Erythroblast (primary cell): ENCODE measurements at places on chromosomes 13 and 19.
A peak's percentile ranks its signal among the peaks of the same experiment; 100 is the strongest.

- no peak for DNase-seq
Observed at GRCh38 chr19:45117671-45118070, 24.7 kb downstream of the PPP1R37 start.

GRCh38 chr13:50370303-50370950 lies 355.2 kb downstream of the KCNRG start:
- DNase-seq: no peak

- no peak for DNase-seq
Observed at GRCh38 chr13:95440441-95441088, 112.0 kb upstream of the CLDN10 start.

- no peak for DNase-seq
Observed at GRCh38 chr19:14507704-14508542, 10.3 kb downstream of the DNAJB1 start.

GRCh38 chr19:51724543-51724942 lies 752 bp upstream of the HAS1 start:
- no peak for DNase-seq

GRCh38 chr19:56126983-56127780 lies 6.1 kb upstream of the ZNF787 start:
- DNase-seq: no peak

DNA sequence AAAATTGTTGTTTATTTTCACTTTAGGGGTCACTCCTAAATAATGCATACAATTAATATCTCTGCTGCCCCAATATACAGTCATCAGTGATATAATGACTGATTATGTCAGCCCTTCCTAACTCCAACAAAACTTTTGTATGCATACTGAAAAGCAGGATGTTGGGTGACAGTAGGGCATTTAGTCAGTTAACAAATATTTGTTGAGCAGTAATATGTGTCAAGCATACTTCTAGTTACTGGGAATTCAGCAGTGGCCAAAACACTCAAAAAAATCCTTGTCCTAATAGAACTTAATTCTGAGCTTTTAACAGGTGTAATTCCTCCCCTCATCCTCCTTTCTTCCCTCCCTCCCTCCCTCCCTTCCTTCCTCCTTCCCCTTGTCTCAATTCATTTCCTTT lies 560.7 kb upstream of the KLHL1 start:
- no peak for DNase-seq

DNA sequence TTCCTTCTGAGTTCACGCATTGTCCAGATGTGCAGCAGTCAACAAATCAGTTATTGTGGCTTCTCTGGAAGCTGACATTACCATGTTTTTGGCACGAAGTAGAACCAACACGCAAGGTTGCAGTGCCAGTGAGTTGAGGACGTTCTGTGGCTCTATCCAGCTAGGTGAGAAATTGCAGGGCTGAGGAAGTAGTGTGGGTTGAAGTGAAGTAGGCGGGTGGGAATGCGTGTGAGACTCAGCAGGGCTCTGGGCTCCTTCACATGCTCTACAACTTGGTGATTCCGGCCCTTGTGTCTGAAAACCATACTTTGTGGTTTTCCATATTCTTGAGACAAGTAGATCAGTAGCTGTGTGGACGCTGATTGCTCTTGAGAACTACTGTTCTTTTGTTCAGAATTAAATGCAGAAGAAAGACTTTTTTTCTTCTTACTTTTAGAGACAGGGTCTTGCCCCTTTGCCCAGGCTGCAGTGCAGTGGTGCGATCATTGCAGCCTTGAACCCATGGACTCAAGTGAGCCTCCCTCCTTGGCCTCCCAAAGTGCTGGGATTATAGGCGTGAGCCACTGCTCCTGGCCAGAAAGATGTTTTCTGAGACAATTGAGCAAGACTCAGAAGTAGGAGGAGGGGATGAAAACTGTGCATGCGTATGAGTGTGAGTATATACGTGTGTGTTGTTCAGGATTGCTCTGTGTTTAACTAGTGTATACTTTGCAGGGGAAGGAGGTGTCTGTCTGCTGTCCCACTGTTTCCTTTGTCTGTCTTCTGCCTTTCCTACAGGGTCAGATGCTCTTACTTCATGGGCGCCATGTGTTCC lies 46.2 kb downstream of the GATAD2A start:
- no peak for DNase-seq

DNA sequence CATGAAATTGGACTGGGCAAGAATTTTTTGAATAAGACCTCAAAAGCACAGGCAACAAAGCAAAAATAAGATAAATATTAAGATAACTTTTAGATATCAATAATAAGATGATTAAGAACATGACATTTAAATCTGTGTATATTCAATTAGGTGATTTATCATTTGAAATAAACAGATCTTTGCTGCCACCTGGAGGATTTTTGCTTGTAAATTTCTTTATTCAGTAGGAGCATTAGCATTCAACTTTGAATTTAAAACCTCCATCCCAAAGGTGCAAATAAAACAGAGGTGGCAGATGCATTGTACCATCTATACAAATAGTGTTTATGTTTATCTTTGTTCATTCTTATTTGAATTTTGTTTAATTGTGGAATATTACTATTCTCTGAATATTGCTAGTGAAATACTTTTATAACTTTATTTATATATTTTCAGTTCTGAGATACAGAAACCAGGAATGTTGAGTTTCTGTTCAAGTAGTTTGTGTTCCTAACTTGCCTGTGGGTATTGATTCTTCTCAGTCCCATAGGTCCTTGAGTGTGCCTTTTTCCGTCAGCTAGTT lies 20.9 kb downstream of the COG6 start:
- peak; percentile 59 for DNase-seq

GRCh38 chr13:56351041-56351440 lies 789.7 kb upstream of the PRR20A start:
- DNase-seq: peak; percentile 25

DNA sequence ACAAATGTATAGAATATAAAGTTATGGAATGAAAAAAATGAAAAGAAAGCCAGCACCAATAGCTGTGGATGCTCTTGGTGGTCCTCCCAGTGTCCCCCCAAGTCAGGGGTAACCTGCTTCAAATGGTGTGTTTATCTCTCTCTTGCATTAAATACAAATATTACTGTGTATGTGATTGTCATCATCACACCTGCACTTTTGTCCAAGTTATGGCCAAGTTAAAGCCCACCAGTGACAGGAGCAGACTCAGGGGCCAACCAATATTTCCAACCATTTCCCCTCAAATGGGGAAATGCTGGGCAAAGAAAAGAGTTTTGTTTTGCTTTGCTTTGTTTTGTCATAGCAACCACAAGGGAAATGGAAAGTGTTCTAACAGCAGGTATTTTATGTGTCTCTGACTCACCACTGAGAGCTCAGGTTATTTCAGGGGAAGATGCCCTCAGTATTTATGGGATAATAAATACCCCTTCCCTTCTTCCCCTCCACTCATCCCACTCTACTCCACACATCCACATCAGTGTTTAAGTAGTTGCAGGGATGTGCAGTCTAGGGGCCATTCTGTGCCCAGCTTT lies 133.6 kb downstream of the COL4A1 start:
- DNase-seq: no peak

- no peak for DNase-seq
Observed at GRCh38 chr13:64723724-64724123, 2506.4 kb downstream of the PCDH9 start.

DNA sequence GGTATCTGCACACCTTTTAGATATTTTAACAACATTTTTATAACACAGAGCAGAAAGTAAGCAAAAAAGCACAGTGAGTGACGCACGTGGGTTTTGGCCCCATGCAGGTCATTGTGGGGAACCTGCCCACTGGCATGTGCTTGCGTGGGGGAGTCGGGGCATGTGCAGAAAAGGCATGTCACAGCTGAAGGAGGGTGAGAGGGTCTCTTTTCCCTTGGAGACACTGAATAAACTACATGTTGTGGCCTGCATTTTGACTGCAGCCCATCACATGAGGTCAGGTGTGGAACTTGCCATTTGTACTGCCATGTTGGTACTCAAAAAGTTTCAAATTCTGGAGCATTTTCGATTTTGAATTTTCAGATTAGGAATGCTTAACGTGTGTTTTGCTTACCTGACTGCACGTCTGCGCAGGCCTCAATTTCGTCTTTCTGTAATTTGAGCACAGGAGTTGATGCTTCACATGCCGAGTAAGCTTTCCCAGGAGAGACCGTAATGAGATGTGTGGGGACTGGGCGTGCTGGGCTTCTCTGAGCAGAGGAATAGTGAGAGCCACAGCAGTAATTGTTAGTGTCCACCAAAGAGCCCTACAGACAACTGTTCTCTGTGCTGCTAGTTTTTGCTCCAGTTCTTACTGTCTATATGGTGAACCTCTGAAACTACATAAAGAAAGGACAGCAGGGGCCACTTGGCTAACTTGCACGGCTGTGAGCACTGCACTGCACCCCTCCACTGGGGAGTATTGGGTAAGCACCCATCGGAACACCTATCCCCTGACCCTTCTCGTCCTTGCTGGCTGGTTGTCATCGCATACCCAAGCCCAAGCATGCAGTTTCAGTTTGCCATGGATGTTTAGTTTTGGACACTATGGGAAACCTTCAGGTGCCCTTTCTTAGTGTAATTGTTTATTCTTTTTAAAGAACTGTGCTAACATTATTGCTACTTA lies 72.9 kb upstream of the GPR183 start:
- DNase-seq: no peak

DNA sequence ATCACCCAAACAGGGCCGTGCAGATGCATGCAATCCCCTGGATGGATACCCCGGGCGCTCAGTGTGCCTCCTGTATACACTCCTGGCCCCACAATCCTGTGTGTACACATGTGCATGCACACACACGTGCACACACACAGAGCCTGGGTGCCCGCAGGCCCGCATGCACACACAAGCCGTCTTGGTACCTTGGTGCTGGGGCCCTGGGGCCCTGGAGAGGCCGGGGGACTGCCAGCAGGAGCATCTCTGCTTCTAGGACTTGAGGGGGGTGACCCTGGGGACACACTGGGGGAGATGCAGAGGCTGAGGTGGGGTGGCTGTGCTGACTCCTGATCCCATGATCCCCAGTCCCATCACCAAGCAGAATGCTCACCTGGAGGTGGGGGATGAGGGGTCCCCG lies 15.6 kb upstream of the EPOR start:
- no peak for DNase-seq

DNA sequence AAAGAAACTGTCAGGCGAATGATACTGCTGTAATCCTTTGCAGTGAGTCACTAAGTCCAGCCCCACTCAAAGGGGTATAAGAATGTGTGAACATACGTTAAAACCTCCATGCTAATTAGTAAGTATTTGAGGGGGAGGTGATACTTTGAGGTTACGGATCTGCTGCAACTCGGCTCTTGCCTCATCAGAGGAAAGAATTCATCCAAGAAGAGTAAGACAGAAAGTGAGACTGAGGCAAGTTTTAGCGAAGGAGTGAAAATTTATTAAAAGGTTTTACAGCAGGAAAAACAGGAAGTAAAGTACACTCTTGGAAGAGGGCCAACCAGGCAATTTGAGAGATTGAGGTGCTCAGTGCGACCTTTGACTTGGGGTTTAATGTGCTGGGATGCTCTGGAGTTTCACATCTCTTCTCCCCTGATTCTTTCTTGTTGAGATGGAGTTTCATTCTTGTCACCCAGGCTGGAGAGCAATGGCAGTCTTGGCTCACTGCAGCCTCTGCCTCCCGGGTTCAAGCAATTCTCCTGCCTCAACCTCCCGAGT lies 9.8 kb downstream of the CLEC4M start:
- no peak for DNase-seq

- peak; percentile 61 for DNase-seq
Observed at GRCh38 chr13:40874138-40874779, 84.8 kb downstream of the SLC25A15 start.

DNA sequence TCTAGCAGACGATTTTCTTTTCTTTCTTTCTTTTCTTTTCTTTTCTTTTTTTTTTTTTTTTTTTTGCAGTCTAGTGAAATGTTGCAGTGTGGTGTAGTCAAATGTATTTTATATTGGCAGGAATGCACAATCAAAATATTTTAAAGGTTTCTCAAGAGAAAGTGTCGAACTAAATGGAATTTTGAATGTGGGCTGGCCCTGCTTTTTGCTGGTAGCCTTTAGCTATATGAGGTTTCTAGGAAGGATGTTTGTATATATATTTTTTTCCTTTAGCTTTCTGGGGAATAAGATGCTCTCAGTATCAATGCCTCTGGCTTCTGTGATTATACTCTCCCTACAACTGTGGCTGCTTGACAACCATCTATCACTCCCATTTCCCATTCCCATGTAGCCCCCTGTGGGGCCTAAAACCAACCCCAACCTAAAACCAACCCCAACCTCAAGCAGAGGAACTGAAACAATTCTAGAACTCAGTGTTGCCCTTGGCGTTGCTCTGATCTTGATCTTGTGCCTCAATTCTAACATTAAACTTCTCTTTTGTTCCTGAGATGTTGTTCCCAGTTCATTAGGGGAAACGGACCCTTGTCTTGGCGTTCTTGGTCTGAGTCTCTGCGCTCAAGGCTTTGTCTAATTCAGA lies 27.1 kb downstream of the CYSLTR2 start:
- DNase-seq: no peak

DNA sequence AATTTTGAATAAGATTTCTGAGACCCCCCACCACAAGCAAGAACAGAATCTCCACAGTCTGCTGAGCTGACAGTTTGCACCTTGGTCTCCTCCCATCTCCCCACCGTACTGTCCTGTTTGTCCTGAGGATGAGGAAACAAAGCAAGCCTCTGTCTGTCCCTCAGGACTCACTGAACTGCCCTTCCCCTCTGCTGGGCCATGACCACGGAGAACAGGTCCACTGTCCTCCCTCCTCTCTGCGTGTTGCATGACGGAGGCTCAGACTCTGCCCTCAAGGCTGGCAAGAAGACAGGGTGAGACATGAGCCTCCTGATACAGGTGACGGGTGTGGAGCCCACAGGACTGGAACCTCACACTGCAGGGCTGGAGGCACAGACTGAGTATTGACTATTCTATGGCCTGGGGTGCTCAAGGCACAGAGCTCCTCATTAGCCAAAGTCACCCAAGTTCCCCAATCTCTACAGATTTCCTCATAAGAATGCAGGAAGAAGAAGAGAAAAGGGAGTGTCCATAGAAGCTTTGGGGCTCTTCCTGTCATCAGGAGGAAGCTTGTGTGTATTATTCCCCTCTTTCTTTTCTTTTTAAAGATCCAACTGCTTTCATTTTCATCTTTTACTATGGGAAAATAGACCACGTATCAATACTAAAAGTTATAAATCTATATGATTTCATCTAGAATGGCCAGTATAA lies 22.4 kb upstream of the RGCC start:
- DNase-seq: no peak

DNA sequence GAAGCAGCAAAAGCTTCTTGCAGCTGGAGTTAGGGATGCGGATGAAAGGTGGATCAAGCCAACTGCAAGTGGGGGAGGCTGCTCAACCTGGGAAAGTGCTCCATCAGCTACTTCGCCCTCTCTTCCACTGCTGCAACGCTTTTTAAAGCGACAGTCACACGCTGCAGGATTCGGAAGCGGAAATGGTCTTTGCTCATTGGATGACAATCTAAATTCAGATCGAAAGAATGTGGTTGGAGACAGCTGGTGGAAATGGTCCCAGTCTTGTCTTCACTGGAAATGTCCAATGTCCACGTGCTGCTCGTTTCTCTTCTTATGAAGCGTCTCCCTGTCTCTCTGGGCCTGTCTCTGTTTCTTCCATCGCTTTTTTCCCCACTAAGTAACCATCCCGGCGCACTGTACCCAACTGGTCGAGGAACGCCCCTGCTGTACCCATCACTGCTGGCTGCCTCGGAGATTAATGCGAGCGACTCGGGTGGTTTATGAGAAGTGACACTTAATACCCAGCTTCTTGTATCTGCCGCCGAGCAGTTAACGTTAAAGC lies 2.1 kb upstream of the FGF9 start:
- DNase-seq: no peak
